MG63 (cell line): ENCODE measurements at places on chromosomes 2 and 18. TPM values are rescaled to one million over a fixed set of nuclear protein-coding genes. Genes with fewer than 3 reads are reported as not detected.

DNA sequence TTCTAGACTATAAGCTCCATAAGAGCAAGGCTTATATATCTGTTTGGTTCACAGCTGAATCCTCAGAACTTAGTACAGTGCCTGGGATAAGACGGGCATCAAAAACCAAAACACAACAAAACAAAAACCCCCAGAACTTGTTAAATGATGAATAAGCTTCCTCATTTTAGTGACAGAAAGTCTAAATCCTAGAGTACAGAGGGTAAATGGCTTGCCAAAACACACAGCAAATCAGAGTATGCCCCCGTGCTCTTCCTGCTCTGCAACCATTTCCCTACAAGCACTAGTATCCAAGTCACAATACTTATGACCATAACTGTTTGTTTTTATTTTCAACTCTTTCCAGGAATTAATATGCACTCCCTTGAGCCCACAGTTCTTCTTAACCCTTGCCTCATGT lies 10.1 kb downstream of the ZNF521 start:
- DNase-seq: no peak

DNA sequence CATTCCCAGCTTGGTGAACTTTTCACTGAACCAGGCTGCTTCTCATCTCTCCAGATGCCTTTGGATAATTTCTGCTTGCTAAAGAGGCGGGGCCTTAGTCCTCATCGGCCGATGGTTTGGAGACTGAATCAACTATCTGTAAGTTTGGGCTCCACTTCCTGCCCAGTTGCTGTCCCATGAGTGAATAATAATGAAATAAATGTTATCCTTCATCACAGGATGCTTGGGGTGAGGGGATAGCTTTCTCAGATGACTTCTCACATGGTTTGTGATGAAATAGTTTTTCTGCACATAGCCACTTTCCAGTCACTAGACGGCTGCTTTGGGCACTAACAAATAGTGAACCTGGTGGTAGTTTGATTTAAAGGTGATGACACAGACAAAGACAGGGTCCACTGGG lies 376.6 kb upstream of the TRIB2 start:
- DNase-seq: no peak

DNA sequence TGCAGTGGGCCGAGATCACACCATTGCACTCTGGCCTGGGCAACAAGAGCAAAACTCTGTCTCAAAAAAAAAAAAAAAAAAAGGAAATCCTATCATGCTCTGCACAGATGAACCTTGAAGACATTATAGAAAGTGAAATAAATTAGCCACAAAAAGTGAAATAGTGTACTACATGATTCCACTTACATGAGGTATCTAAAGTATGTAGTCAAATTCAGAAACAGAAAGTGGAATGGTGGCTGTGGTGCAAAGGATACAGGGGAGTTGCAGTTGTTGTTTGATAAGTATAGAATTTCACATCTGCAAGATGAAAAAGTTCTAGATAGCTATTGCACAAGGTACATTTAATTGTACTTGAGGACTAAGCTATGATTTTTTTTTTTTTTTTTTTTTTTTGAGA lies 5.2 kb downstream of the ZRANB3 start:
- no peak for DNase-seq

CKAP2L gene
- total RNA-seq: 19.4 and 19.9 TPM in 2 replicates

DNA sequence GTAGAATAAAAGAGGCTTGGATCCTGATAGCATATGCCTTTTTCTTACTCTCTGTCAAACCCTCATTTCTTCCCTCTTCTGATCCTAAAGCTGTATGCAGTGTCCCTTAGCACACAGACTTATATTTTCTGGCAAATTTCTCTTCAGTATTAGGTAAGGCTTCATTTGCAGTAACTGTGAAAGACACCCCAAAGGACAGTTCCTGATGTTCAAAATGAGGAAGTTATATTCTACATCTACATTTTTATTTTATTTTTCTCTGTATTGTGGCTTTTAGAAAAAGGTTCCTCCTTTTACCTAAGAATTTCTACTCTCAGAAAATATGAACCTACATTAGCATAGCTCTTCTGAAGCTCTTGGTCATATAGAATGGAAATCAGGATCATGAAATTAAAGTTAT lies 261.7 kb downstream of the PDE11A start:
- DNase-seq: no peak

- DNase-seq: no peak
These were observed 25.2 kb downstream of the HRH4 start for GRCh38 chr18:24485681-24486080.

MEP1B gene
- 0.20 TPM in 1 of 2 replicates, not detected in the other for total RNA-seq

GRCh38 chr2:210318891-210319290 lies 3.9 kb upstream of the MYL1 start:
- no peak for DNase-seq

GTF3C2 gene
- 53.5 and 56.5 TPM in 2 replicates for total RNA-seq

FAM228A gene
- total RNA-seq: not detected in 2 replicates

GKN1 gene
- not detected in 2 replicates for total RNA-seq

GRCh38 chr2:144663207-144663606 lies 143.3 kb upstream of the ZEB2 start:
- no peak for DNase-seq

GRCh38 chr2:64391940-64392339 lies 62.0 kb upstream of the LGALSL start:
- no peak for DNase-seq

- DNase-seq: no peak
These were observed 148.8 kb downstream of the VAPA start for GRCh38 chr18:10062302-10063300.

DNA sequence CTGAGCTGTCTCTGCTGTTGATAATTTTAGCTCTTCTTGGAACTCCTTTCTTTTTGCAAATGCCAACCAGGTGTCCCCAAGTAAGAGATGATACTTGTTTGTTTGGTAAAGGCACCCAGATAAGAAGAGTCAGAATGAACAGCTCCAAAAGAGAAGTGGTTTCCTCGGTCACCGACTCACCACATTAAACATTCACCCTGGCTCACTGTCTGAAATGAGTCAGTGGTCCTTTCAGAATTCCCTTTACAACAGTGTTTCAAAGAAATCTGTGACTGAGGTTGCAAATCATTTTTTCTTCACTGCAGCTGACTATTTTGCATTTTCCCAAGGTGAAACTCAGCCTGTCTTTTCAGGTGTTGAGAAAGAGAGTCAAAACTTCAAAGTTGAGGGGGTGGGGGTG lies 16.2 kb upstream of the CXCR4 start:
- no peak for DNase-seq

DNA sequence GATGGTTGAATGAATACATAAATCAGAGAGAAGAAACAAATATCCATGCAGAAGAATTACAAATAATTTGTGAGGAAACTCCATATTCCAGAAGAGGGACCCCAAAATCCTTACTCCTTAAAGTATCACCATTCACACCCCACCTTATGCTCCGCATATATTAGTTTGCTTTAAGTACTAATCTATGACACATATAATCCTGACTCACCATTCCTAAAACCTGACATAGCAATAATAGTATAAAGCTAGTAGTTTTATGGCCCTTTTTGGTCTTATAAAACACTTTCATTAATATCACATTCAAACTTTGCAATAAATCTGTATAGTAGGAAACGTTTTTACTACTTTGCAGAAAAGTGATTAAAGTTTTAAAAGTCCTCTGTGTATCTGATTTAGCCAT lies 719.0 kb upstream of the SLC39A10 start:
- DNase-seq: no peak

DNA sequence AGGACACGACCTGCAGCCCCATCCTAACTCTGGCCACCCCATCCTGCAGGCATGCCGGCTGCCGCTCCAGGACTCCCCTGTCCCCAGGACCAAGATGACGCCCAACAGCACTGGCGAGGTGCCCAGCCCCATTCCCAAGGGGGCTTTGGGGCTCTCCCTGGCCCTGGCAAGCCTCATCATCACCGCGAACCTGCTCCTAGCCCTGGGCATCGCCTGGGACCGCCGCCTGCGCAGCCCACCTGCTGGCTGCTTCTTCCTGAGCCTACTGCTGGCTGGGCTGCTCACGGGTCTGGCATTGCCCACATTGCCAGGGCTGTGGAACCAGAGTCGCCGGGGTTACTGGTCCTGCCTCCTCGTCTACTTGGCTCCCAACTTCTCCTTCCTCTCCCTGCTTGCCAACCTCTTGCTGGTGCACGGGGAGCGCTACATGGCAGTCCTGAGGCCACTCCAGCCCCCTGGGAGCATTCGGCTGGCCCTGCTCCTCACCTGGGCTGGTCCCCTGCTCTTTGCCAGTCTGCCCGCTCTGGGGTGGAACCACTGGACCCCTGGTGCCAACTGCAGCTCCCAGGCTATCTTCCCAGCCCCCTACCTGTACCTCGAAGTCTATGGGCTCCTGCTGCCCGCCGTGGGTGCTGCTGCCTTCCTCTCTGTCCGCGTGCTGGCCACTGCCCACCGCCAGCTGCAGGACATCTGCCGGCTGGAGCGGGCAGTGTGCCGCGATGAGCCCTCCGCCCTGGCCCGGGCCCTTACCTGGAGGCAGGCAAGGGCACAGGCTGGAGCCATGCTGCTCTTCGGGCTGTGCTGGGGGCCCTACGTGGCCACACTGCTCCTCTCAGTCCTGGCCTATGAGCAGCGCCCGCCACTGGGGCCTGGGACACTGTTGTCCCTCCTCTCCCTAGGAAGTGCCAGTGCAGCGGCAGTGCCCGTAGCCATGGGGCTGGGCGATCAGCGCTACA lies 2.1 kb downstream of the GPBAR1 start:
- DNase-seq: no peak

REG1B gene
- total RNA-seq: not detected in 2 replicates
